ENCODE measurements at places on chromosomes 4 and X.

DNA sequence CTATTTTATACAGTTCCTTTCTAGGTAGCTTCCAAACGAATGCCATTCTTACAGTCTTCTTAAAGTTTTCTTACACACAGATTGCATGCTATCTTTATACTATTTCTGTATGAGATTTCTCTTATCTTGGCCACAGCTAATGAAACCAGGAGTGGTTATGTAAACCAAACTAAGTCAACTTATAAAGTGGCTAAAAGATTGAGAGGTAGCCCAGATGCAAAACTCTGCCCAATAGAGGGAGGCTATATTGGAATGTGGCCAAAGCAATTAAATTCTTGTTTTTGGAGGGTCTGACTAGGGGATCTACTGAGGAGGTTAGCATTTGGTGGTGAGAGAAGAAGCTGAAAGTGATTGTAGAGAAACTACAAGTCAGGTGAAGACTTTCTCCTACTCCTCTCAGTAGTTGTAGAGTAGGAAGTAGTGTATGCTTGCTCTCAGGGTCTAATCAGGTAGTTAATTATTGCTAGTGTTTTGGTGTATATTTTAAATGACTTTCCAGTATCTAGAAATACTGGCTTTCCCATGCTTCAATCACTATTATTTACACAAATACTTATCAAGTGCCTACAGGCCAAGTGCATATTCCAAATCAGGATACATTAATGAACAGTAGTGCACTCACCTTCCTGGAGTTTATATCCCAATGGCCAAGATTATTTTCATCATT, 104.2 kb upstream of the HPGD start:
- DNase-seq, result no peak

- DNase-seq, result no peak
Measured at GRCh38 chrX:49704691-49705404, 9.1 kb upstream of the PAGE1 start.

DNA sequence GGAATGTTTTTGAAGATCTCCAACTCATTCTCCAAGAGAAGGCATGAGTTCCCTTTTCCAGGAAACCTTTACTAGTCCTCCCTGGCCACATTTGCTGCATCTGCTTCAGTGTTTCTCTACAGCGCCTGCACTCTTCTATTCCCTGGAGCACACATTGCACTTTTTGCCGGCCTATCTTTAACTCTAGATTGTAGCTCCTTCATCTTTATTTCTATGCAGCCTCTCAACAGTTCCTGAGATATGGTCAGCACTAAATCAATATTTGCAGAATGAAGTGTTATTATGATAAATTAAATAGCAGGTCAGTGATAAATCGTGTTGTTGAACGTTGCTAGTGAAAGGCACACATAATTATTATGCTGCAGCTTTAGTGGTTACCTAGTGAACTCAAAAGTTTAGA, 88.3 kb downstream of the VCX3A start:
- DNase-seq, result no peak

DNA sequence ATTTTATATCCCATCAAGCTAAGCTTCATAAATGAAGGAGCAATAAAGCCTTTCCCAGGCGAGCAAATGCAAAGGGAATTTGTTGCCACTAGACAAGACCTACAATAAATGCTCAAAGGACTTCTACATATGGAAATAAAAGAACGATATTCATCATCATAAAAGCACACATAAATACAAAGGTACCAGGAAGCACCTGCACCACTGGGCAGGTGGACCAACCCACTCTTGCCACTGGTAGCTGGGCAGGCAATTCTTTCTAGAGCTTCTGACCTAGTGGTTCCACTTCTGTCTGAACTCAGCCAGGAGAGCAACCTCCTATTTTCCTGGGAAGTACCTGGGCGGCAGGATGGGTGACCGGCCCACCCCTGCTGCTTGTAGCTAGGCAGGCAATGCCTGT, 237.2 kb upstream of the ITM2A start:
- no peak for DNase-seq

- DNase-seq, result no peak
Measured at GRCh38 chr4:39544580-39545315, 17.5 kb upstream of the UGDH start.

GRCh38 chrX:68868316-68868715, 39.5 kb downstream of the EFNB1 start:
- DNase-seq, result no peak
